Left ventricle myocardium inferior (tissue), 1 donor: ENCODE measurements at places on chromosomes 7 and 10. TPM values are rescaled to one million over a fixed set of nuclear protein-coding genes. Genes with fewer than 3 reads are reported as not detected.

DNA sequence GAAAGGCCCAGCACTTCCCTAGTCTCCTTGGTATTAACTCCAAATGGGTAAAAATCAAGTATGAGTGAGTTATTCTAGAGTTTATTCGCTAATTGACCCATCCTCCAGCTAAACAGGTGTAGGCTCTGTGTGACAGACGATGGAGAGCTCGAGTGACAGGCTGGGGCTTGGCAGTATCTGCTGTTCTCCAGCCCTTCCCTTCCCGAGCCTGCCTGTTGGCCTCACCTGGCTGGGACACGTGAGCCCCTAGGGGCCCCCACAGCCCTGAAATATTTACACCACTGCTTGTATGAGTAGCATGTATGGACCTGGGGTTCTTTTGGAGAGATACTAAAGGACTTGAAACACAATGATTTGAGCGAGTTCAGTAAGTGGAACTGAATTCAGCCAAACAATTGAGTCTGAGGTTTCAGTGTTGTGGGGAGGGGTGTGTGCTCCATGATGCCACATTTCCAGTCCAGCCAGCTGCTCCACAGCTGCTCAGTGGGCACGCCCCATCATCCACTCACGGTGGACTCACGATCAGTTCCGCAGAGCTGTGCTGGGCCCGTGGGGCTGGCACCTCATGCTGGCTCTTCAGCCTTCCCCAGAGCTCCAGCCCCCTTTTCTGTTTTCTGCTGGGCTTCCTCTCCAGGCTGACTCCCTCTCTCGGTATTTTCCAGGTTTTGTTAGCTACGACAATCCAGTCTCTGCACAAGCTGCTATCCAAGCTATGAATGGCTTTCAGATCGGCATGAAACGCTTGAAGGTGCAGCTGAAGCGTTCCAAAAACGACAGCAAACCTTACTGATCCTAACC, 283.0 kb downstream of the USP6NL start:
- peak; percentile 37 for DNase-seq

GRCh38 chr7:90788052-90788451, 191.9 kb downstream of the CDK14 start:
- DNase-seq = no peak

GRCh38 chr10:1063232-1063865, 7.2 kb downstream of the WDR37 start:
- no peak for DNase-seq

DNA sequence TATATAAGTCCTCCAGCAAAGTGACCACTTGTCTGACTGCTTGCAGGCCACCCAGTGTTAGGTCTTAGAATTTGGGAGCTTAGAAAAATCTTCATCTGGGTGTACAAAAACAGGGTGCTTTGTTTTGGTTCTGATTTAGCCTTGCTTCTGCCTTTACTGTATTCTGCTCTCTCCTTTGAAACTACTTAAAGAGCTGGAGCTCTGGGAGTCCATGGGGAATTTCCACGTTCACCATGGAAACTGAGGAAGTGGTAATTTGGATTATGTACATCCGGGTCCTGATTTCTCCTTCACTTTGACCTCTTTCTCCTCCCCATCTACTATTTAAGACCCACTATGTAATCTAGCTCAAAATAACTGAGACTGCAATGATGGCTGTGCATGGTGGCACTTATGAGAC, 103.0 kb downstream of the JAZF1 start:
- no peak for DNase-seq

DNA sequence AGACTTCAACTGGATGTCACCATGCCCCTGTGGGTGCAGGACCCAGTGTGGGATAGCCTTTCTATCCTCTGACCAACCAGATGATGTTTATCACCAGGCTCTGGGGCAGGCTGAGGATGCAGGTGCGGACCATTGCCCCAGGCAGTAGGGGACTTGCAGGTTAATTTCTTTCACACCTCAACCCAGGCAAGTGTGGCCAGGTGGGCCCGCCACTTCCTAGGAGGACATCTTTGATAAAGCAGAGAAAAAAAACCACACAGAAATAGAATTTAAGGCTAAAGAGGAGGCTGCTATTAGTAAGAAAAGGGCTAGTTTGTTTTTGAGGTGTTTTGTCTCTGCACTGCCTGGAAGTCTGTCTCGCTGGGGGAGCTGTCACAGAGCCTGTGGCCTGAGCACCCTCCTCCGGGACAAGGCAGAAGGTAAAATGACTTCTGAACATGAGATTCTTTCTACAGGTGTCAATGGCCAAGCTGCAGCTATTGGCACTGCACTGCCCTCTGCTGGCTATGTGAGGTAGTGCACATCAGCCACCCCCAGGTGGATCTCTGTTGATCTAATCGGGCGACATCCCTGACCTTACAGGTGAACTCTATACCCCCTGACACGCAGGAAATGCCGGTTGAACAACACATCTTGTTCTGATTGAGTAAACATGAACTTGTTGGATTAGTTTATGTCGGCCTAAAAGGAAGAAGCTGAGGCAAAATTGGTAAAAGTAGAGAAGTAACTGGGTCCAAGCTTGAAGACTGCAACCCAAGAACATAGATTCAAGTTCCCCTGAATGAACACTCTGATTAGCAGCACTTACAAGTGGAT, 21.0 kb downstream of the UPP1 start:
- peak; percentile 71 for DNase-seq

GRCh38 chr7:91240376-91240941, 23.8 kb upstream of the FZD1 start:
- no peak for DNase-seq

DNA sequence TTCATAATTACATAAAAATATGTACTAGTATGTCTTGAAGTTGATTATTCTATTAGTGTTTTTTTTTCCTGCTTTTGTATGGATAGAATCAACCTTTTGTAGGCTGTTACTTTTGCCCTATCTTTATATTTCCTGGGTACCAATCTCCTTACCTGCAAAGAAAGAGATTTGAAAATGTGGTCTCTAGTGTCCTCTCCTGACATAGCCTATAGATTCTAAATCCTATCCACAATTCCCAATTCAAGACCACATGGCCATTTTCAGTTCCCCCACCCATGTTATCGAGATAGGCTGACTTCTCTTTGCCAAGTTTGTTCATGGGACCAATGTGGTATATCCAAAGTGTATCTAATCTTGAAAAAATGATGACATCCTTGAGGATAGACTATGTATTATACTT, 269.4 kb upstream of the SEMA3D start:
- no peak for DNase-seq

- DNase-seq = no peak
These were observed 51.8 kb upstream of the ANK3 start for GRCh38 chr10:60441515-60441914.

DNA sequence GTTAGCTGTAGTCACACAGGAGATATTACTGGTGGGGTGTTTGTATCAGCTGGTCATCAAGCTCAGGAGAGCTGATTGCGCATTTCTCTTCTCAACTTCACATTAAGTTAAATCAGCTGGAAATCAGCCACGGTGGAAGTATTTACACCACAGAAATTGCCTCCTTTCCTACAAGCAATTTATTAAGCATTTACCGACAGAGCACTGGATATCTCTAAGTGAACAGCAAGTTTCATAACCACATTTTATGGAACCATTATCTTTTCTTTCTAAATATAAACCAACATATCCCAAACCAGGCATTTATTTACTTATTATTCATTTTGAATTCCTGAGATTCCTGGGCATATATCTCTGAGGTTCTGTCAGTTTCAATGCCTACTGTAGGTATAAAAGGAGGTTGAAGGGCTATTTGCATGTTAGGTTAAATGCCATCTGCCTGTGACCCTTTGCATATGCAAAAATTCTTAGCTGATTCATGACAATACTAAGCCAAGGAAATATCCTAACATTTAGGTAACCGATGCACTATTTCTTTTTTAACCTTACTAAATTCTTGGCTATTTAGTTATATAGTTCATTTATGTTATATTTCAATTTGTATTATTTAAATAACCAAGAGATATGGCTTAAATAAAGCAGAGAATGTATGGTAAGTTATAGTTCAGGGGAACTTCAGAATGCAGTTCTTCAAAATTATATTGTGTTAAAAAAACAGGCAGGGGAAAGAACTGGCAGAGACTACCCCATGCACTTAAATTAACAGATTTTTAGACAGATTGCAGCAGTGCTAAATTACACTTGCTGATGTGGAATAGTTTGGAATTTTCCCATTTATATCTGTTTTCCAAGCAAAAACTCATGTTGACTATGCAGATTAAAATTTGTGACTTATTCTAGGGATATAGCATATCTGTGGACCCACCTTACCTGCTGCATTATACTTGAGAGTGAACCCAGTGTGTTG, 56.8 kb downstream of the DYNC1I1 start:
- no peak for DNase-seq

- DNase-seq = no peak
These were observed 50.9 kb downstream of the DCLRE1A start for GRCh38 chr10:113802997-113803396.

DNA sequence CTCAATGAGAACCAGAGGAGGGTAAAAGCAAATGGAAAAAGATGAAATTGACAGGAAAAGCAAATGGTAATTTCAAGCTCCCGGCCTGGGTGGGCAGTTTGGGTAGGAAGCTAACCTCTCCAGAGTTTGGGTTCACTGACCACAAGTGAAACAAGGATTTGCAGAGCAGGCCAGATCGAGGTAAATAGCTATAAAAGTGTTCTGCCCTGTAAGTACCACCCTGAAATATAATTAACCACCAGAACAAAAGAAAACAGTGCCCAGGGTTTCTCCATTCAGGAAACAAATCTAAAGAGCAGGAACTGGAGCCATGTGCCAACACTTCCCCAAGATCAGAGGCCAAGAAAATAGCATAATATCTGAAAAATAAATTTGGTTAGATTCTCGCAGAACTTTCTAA, 276.7 kb upstream of the MEOX2 start:
- DNase-seq = no peak

DNA sequence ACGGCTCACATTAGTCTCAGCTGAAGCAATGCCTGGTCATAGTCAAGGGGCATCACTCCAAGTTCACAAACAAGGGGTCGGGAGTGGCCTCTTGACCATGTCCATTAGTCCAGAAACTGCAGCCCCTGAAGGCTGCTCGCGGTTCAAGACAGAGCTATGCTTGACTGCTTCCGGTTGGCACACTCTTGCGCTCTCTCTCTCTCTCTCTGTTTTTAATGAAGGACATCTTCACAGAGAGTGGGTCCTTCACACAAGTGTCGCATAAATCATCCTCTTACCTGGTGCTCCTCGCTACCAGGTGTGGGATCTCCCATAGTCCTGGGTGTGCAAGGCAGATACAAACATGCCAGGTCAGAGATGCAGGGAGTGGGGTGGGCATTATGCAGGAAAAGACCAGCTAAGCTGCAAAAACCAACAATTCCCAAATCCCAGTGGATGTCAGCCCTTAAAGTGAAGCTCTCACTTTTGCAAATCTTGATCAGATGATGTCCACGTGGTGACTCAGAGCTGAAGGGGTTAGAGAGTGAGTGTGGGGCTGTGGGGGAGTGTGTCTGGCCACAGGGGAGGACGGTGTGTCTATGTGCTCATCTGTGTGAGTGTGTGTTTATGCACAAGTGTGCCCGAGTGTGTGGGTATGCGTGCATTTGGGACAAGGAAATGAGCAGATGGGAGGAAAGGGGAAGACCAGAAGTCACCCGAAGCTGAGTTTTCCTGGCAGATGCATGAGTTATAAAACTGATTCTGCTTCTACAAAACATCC, 83.7 kb upstream of the PPP2R2D start:
- no peak for DNase-seq

- DNase-seq = no peak
These were observed 35.9 kb upstream of the AP5Z1 start for GRCh38 chr7:4739528-4739992.

- no peak for DNase-seq
These were observed 159.7 kb downstream of the RTKN2 start for GRCh38 chr10:62108759-62109586.

DNA sequence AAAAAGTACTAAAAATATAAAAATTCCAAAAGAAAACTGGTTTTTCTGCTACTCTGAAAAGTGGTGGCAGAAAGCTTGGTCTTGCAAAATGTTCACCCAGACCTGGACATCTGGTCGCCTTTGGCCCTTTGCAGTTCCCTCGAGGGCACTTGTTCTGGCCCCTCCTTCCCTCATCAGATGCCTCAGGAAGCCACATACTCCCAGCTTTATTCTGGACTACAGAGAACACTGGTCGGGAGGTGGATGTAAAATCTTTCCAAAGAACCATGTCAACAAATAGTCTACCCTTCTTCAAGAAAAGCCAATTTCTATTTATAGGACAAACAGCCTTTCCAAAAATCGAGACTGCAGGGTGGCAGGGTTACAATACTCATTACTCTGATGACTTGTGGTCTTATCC, 726.1 kb downstream of the TNS3 start:
- DNase-seq = no peak

The PLEKHS1 gene
- total RNA-seq = not detected

The VPS50 gene
- total RNA-seq = 19.5 TPM

The KCP gene
- total RNA-seq = 0.19 TPM

The LBX1 gene
- total RNA-seq = not detected

The HOXA9 gene
- total RNA-seq = not detected

The PITX3 gene
- 0.85 TPM for total RNA-seq

The TFEC gene
- 1.7 TPM for total RNA-seq

The SLC16A9 gene
- total RNA-seq = 1.1 TPM

The PLXDC2 gene
- total RNA-seq = 16.6 TPM
